ENCODE measurements at places on chromosomes 12 and 14.

DNA sequence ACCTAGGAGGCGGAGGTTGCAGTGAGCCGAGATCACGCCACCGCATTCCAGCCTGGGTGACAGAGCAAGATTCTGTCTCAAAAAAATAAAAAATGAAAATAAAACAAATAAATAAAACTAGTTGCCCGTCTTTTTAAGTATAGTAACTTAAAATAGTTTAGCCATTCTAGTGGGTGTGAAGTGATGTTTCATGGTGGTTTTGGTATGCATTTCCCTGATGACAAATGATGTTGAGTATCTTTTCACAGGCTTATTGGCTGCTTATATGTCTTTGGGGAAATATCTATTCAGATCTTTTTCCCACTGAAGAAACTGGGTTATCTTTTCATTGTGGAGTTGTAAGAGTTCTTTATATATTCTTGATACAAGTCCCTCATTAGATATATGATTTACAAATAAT, 102.4 kb upstream of the METAP2 start:
- no peak for DNase-seq

DNA sequence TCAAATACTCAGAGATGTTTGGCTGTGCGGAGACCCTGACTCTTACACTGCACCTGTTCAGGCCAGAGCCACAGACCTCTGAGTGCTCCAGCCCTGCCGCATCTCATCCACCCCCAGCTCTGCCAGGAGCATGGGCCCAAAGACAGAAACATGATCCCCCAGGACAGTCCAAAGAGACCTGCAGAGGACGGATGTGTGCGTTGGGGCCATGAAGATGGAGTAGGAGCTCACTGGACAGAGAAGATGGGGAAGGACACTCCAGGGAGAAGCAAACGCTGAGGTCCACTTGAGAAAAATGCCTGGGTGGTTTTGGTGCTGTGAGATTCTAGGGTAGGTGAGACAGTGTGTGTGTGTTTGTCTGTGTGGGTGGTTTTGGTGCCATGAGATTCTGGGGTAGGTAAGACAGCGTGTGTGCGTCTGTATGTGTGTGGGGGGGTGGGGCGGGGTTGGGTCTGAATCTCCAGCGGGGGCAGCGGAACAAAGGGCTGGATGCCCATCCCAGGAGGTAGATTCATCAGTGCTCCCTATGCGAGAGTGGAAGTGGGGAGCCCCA, 818 bp upstream of the HHIPL1 start:
- no peak for DNase-seq

DNA sequence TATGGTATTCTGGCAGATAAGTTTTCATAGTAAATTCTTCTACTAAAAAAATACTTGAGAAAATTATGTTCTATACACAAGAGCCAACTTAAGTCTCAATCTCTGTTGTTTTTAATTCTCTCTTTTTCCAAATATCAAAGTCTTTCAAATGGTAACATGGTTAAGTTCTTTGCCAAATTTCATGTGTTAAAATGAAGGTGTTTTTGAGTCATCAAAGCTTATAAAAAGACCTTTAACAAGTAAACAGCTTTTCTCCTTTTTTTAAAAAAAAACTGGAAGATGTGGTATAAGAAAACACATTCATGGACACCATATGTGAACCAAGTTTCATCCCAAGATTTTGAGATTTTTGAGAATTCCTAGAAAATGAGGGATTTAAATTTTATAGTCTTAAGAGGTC, 111.3 kb downstream of the FOXG1 start:
- DNase-seq, result no peak

GRCh38 chr12:636632-637031, 26.6 kb downstream of the NINJ2 start:
- no peak for DNase-seq

- DNase-seq, result no peak
These were observed 77.6 kb upstream of the EIF5 start for GRCh38 chr14:103256406-103256805.

- no peak for DNase-seq
These were observed 58.6 kb upstream of the BCL11B start for GRCh38 chr14:99330316-99331240.

All from NCI-H82 (cell line).